ENCODE measurements at places on chromosomes 5 and 9.

DNA sequence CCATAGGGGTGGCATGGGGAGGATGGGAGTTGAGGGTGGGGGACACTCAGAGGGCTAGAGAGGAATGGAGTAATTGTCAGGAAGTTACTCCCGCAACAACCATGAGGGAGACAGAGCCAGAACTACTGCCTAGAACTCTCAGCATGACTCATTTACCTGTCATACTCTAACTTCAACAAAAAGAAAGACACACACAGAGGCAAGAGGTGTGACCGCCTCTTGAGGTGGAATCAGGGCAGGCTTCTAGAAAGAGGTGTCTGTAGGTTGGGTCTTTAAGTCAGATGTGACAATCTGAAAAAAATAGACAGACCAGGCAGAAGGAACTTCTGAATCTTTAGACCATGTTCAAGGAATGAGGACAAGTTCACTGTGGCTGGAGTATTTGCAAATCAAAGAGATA lies 73.4 kb downstream of the GABBR2 start:
- DNase-seq: no peak

GRCh38 chr9:136531904-136532798 lies 13.7 kb downstream of the NOTCH1 start:
- no peak for DNase-seq

- DNase-seq: no peak
These were observed 7.2 kb upstream of the POU4F3 start for GRCh38 chr5:146331423-146331822.

DNA sequence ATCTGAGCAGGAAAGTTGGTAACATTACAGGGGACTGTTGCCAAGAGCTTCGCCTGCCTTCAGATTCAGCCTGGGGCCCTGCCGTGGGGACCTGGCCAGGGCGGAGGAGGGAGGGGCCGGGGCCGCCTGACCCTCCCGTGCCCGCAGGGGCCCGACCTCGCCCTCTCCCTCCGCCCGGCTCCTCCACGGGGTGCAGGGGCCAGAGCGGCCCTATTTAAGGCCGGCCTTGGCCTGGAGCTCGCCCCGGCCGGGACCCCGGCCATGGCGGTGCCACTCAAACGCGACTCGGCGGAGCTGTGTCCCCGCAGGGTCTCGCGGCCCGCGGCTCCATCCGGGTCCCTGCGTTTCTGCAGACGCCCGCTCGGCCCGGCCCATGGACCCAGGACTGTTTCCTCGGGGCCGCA lies 757 bp downstream of the TMEM250 start:
- DNase-seq: no peak

DNA sequence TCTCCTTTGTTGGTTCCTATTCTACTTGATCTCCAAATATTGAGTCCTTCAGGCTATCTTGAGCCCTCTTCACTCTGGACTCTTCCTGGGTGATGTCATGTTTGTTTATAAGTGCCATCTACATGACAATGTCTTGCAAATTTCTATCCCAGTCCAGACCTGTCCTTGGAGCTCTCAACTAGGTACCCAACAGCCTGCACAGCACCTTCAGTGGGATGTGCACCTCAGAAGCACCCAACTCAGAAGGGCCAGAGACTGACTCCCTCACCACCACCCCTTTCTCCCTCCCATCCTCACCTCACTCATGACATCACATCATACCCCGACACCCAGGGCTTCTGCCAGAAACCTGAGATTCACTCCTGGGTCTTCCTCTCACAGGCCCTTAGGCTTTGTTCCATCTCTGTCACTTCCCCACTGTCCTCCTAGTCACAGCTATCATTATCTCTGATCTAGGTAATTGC lies 14.4 kb downstream of the TXN start:
- no peak for DNase-seq

- no peak for DNase-seq
These were observed 6.0 kb downstream of the BRD3 start for GRCh38 chr9:134061688-134062371.

DNA sequence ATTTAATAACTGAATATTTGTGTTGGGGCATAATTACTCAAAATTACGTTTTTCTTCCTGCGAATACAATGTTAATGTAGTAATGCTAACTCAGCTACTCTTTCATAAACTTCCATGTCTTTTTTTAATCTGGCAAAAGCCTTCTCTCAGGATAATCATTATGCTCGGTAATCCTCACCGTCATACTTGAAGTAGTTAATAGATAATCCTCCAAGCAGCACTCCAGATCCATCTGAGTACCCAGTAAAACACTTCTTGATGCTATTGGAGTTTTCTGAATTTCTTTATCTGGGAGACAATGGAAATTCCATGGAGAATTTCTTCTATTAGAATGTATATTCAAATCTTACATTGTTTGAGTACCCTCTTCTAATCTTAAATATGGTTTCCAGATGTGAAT lies 34.3 kb downstream of the PARP8 start:
- DNase-seq: no peak

- DNase-seq: peak; percentile 73
These were observed 72.4 kb upstream of the CXCL14 start for GRCh38 chr5:135651156-135651555.

DNA sequence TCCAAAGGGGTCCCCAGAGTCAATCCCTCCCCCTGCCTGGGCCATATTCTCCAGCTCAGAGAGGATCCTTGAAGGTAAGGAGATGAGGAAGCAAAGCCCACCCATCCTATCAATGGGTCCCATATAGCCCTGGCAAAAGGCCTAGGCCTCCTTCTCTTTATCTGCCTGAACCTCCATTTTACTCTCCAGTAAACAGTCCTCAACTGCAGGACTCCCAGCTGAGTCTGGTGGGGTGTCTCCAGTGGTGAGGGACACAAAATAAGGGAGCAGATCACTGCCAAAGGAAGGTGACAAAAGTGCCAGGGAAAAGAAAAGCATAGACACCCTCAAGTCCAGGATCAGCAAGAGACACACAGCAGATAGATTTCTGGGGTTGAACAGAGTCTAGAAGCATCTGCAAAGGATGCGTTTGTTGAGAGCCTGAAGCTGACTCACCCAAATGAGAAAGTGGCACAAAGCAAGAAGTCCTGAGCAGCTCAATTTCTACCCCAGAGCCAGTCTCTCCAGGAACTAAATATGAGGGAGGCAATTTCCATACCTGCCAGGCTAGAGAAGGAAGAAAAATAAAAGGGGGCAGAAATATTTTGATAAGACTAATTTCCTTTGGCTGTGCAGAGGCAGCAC lies 2.7 kb upstream of the EBF1 start:
- no peak for DNase-seq

DNA sequence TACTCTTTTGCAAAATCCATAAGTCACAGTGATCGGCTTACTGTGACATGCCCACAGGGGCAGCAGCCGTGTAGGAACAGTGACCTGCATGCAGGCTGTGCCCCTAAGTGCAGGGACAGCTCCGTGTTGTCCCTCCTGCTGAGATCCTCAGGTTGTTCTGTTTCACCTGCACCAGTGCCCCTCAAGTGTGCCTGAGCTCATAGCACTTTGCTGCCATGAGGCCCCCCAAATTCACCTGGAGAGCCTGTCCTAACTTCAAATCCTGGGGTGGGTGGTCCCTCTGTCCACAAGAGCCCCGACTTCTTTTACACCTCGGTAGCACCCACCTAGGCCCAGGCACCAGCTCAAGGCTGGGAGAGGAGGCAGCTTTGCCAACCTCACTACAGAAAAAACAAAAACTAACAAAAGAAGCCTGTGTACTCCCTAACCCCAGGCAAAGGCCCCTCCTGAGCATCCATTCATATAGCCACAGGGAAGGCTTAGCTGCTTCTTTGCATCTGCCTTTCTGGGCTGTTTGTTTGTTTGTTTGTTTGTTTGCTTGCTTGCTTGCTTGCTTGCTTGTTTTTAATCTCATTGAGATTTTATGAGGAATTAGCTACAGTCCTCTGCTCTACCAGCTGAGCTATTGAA lies 214.5 kb downstream of the AUH start:
- DNase-seq: no peak

- peak; percentile 99 for DNase-seq
These were observed 51.4 kb downstream of the PFDN1 start for GRCh38 chr5:140251527-140251973.

- no peak for DNase-seq
These were observed 357.8 kb upstream of the CCNG1 start for GRCh38 chr5:163079618-163080017.

DNA sequence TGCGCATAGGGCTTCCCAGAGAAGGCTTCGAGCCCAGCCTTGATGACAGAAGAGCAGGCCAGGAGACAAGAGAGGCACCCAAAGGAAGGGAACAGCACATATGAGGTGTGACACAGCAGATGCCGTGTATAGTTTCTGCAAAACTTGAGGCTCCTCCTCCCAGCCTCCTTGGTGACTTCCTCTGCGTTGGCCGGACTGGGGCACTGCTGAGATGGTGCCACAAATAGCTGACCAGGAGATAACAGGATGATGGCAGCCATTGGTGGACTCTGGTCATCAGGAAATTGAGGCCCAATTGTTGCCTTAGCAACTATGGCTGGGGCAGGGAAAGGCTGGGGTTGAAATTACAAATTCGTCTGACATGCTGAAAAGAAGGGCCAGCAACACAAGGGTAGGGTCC lies 4.8 kb upstream of the ZNF79 start:
- DNase-seq: no peak

- DNase-seq: peak; percentile 31
These were observed 49.9 kb upstream of the SNCAIP start for GRCh38 chr5:122262103-122262502.

- no peak for DNase-seq
These were observed 161.9 kb upstream of the GAS1 start for GRCh38 chr9:87109231-87109631.

GRCh38 chr9:93324191-93324834 lies 127.2 kb upstream of the FAM120A start:
- no peak for DNase-seq

DNA sequence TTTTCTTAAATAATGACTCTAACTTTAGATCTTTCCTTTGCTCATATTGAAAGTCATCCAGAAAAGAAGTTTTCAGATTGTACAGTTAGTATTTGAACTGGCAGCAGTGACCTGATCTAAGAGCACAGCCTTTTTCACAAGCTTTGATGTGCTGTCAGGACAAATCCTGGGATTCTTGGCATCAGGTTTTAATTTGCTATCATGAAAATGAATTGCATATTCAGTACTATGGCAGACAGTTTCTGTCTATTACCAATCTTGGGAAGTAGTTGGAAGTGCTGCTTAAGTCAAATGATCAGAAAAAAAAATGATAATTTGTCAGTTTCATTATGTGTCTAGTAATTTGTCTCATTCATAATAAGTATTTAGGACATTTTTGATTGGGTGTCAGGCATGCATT lies 925.6 kb upstream of the ARRDC3 start:
- DNase-seq: no peak

GRCh38 chr5:178527458-178528307 lies 62.5 kb downstream of the COL23A1 start:
- no peak for DNase-seq

DNA sequence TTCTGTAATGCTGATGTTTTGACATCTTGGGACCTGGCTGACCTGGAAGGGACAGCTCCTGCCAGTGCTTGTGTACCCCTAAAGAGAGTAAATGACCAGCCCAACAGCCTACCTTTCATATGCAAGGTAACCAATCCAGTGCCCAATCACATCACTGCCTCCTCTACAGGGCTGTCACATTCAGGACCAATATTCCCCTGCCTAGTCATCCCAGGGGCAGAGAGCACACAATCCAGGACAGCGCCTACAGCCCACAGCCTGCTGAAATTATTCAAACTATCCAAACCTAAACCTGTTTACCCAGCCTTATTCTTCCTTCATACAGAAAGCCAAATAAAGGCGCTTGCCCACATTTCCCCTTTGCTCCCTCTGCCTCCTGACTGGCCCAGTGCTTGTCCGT lies 284.1 kb downstream of the CTNND2 start:
- DNase-seq: no peak

DNA sequence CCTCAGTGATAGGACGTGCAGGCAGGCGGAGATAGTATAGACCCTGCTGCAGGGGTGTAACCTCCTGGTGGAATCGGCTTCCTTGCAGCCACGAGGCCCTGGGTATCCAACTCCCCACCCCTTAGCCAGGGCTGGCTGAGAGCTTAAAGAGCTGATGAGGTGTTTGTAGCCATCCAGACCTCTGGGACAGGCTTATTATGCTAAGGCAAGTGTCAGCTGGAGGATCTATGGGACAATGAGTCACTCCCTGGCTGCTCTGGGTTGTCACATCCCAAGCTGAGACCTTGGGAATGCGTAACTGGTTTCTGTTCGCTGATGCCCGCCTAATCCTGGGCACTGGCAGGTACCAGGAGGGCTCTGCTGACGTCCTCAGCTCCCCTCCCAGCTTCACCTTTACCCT lies 38.9 kb downstream of the DAB2IP start:
- DNase-seq: no peak

DNA sequence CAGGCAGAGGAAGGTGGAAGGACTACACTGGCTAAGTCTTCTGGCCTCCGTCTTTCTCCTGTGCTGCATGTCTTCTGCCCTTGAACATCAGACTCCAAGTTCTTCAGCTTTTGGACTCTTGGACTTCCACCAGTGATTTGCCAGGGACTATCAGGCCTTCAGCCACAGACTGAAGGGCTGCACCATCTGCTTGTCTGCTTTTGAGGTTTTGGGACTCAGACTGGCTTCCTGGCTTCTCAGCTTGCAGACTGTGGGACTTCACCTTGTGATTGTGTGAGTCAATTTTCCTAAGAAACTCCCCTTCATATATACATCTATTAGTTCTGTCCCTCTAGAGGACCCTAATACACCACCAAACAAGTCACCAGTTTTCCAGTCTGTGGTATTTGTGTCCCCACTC lies 9.7 kb upstream of the ANKDD1B start:
- DNase-seq: no peak

DNA sequence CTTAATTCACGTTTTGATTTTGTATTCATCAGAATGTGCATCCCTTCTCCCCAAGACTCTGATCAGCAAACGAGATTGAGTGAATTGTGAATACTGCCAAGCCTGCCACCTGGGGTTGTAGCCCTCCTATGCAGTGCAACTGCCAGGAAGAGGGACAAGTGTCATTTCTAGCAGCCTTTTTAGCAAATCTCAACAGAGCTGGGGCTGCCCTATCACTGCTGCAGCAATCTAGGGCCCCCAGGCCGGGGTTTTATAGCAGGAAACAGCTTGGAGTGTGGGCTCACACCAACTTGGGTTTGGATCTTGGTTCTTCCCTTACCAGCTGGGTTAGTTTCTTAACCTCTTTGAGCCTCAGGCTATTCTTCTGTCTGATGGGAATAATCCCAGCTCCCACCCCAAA lies 4.0 kb downstream of the CSF1R start:
- DNase-seq: no peak

Measured in SJSA1 (cell line).